Spinal cord (tissue), 10 donors: ENCODE measurements at places on chromosomes 4 and X. TPM values are rescaled to one million over a fixed set of nuclear protein-coding genes. Genes with fewer than 3 reads are reported as not detected.

The TCP11X2 gene
- polyA plus RNA-seq = 0.43 TPM

The CLCN4 gene
- 48.6 TPM for polyA plus RNA-seq

The CT45A1 gene
- not detected for polyA plus RNA-seq

The NMU gene
- polyA plus RNA-seq = 11.2 TPM

The ZNF157 gene
- polyA plus RNA-seq = 3.1 TPM

The GABRQ gene
- polyA plus RNA-seq = 15.3 TPM

The SMIM20 gene
- polyA plus RNA-seq = 36.5 TPM

The PAK3 gene
- 62.4 TPM for polyA plus RNA-seq

The NIPAL1 gene
- polyA plus RNA-seq = 1.4 TPM

The TKTL2 gene
- polyA plus RNA-seq = 0.39 TPM

The ARSJ gene
- 0.87 TPM for polyA plus RNA-seq

The TEC gene
- polyA plus RNA-seq = 0.98 TPM

The AADAT gene
- 38.4 TPM for polyA plus RNA-seq

The SLC34A2 gene
- 1.1 TPM for polyA plus RNA-seq

The CXCL3 gene
- 2.2 TPM for polyA plus RNA-seq

The ARFIP1 gene
- 24.6 TPM for polyA plus RNA-seq

The DIPK2B gene
- polyA plus RNA-seq = 12.3 TPM

The COMMD8 gene
- polyA plus RNA-seq = 23.4 TPM

The MSMO1 gene
- 217 TPM for polyA plus RNA-seq

The CTAG1B gene
- polyA plus RNA-seq = not detected

The GUCY1B1 gene
- 55.6 TPM for polyA plus RNA-seq

The LUZP4 gene
- polyA plus RNA-seq = not detected

The UTP14A gene
- polyA plus RNA-seq = 13.1 TPM

The TLL1 gene
- 1.2 TPM for polyA plus RNA-seq

The ENPP6 gene
- 32.8 TPM for polyA plus RNA-seq

The RIPPLY1 gene
- not detected for polyA plus RNA-seq

The KIAA1210 gene
- polyA plus RNA-seq = 0.11 TPM

The DNAJB14 gene
- polyA plus RNA-seq = 20.2 TPM

The TENT5D gene
- not detected for polyA plus RNA-seq

The ASMT gene
- 0.57 TPM for polyA plus RNA-seq

The NKX3-2 gene
- polyA plus RNA-seq = 0.60 TPM

The RAB39B gene
- polyA plus RNA-seq = 22.6 TPM

The SMIM10 gene
- 7.1 TPM for polyA plus RNA-seq

The ADAMTS3 gene
- 7.3 TPM for polyA plus RNA-seq

The CPZ gene
- 30.4 TPM for polyA plus RNA-seq

The ATP1B4 gene
- polyA plus RNA-seq = 0.11 TPM

The PGAM4 gene
- polyA plus RNA-seq = 0.51 TPM

The CT47B1 gene
- polyA plus RNA-seq = not detected

The PPP4R3C gene
- polyA plus RNA-seq = not detected

The MAGEE1 gene
- polyA plus RNA-seq = 45.1 TPM

The CDKL5 gene
- polyA plus RNA-seq = 10.6 TPM

The NAP1L3 gene
- polyA plus RNA-seq = 187 TPM

The PCDH18 gene
- 25.9 TPM for polyA plus RNA-seq

The SUPT20HL1 gene
- 0.27 TPM for polyA plus RNA-seq

The WDR1 gene
- polyA plus RNA-seq = 143 TPM

The XAGE1B gene
- polyA plus RNA-seq = not detected

The MAGEA9B gene
- polyA plus RNA-seq = not detected

The PASD1 gene
- not detected for polyA plus RNA-seq

The KLB gene
- 0.45 TPM for polyA plus RNA-seq

The IL2 gene
- not detected for polyA plus RNA-seq
